Osteoblast (primary cell): ENCODE measurements at places on chromosomes 4 and X. TPM values are rescaled to one million over a fixed set of nuclear protein-coding genes. Genes with fewer than 3 reads are reported as not detected.

SMR3B gene
- not detected in 2 replicates for total RNA-seq

SH3D19 gene
- total RNA-seq, result 74.9 and 86.0 TPM in 2 replicates

FAM9C gene
- under 0.01 TPM in 1 of 2 replicates, not detected in the other for total RNA-seq

BMPR1B gene
- total RNA-seq, result 2.5 and 7.1 TPM in 2 replicates

MAGED4 gene
- 42.4 and 58.6 TPM in 2 replicates for total RNA-seq

ZCCHC12 gene
- not detected in 2 replicates for total RNA-seq

RHOXF2 gene
- total RNA-seq, result under 0.01 TPM in 1 of 2 replicates, not detected in the other

TMEM255A gene
- total RNA-seq, result under 0.01 and 0.29 TPM in 2 replicates

CYBB gene
- 0.29 and 1.4 TPM in 2 replicates for total RNA-seq

SYNPO2 gene
- total RNA-seq, result 20.9 and 34.0 TPM in 2 replicates

SUPT20HL1 gene
- not detected in 2 replicates for total RNA-seq

TLR10 gene
- total RNA-seq, result under 0.01 TPM in 1 of 2 replicates, not detected in the other

XAGE1A gene
- not detected in 2 replicates for total RNA-seq

FAM47A gene
- not detected in 2 replicates for total RNA-seq

PRKG2 gene
- total RNA-seq, result 0.72 and 0.88 TPM in 2 replicates

TRIM75 gene
- total RNA-seq, result not detected in 2 replicates

GRIPAP1 gene
- total RNA-seq, result 14.4 and 15.6 TPM in 2 replicates

WWC2 gene
- total RNA-seq, result 33.3 and 35.1 TPM in 2 replicates

EIF4E gene
- 94.9 and 105 TPM in 2 replicates for total RNA-seq

LUZP4 gene
- not detected in 2 replicates for total RNA-seq

CRMP1 gene
- total RNA-seq, result under 0.01 TPM in 2 replicates

EVC2 gene
- 17.4 and 19.2 TPM in 2 replicates for total RNA-seq

F8A3 gene
- 0.36 and 0.88 TPM in 2 replicates for total RNA-seq

KLHL4 gene
- total RNA-seq, result 0.72 and 1.2 TPM in 2 replicates

NUP62CL gene
- not detected in 2 replicates for total RNA-seq

WDR19 gene
- total RNA-seq, result 47.0 and 57.8 TPM in 2 replicates

SLC6A14 gene
- total RNA-seq, result not detected in 2 replicates

PPEF2 gene
- not detected in 2 replicates for total RNA-seq

MAGEA12 gene
- not detected in 2 replicates for total RNA-seq

CSAG1 gene
- total RNA-seq, result not detected in 2 replicates

TEC gene
- 1.5 and 1.8 TPM in 2 replicates for total RNA-seq

CXCL10 gene
- not detected in 2 replicates for total RNA-seq
